ENCODE measurements at places on chromosomes 1 and 21.

DNA sequence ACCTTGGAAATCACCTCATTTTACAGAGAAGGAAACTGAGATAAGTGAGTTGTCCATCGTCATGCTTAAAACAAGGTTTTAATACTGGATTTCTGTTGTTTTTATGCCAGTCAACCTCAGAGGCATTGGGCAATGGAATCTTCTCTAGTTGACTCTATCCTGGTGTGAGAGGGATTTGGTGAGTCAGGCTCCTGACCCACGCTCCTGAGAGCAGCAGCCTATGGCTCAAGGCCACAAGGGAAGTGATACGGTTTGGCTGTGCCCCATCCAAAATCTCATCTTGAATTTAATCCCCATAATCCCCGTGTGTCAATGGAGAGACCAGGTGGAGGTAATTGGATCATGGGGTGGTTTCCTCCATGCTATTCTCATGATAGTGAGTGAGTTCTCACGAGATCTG, 90.1 kb downstream of the TLR5 start:
- no peak for DNase-seq

GRCh38 chr1:42150651-42151050, 2.6 kb upstream of the GUCA2B start:
- DNase-seq, result no peak

GRCh38 chr1:6497867-6498575, 6.6 kb upstream of the PLEKHG5 start:
- DNase-seq, result no peak

GRCh38 chr1:114503916-114504422, 7.0 kb downstream of the TRIM33 start:
- DNase-seq, result no peak

DNA sequence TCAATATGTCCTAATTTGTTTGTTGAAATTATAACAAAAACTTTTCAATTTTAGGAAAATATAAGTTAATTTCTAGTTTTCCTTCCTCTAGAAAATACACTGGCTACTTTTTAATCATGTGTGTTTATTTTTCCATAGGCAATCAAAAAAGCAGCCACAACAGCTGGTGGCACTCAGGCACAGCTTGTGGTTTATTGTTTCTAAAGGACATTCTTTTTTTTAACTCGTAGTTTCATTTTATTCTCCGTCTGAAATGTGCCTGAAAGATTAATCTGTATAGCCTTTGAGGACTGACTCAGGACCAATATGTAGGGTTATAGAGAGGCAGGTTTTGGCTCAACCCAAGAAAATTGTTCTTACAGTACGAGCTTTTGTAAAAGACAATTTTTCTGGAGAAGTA, 20.7 kb upstream of the STX12 start:
- no peak for DNase-seq

DNA sequence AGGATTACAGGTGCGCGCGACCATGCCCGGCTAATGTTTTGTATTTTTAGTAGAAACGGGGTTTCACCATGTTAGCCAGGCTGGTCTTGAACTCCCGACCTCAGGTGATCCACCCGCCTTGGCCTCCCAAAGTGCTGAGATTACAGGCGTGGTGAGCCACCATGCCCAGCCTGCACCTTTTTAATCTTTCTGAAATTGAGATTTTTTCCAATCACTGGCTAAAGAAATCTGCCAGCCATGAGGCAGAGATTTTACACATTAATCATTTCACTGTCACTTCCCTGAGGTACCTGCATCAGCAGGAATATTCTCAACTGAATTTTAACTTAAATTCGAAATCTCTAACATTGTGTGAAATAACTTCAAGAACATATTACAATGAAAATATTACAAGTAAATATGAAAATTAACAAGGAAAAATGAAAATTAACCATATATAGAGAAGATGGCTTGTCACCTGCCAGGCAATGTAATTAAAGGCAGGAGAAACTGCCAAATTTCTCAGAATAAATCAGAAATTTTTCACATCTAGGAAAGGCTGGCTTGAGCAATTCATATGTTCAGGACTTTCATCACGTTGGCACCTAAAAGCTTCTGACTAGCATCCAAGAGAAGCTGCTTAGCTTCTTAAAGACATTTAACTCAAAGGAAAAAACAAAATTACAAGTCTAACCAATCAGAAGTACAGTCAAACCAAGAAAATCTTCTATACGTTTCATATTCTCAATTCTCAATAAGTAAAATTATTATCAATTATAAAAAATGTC, 5.9 kb downstream of the ANKRD13C start:
- DNase-seq, result no peak

DNA sequence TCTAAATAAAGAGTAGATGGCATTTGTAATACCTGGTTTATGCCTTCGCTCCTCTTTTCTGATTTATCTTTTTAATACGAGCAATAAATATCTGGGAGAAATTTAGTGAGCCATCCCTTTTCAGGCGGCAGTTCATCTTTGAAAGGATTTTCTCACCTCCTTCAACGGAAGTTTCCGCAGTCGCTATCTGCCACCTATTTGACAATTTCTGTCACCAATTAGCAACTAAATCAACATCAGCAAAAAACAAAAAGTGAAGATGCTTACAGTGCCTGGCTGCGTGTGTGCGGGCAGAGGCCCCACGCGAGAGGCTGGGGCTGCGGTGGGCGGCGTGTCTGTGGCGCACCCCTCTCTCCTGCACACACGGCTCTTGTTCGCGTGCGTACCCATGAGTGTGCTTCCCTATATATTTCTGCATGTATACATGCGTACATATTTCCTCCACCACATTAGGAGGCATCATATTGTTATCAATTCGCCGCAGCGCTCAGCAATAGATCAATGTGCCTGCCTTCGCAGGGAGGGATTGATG, 117.3 kb upstream of the BARHL2 start:
- no peak for DNase-seq

DNA sequence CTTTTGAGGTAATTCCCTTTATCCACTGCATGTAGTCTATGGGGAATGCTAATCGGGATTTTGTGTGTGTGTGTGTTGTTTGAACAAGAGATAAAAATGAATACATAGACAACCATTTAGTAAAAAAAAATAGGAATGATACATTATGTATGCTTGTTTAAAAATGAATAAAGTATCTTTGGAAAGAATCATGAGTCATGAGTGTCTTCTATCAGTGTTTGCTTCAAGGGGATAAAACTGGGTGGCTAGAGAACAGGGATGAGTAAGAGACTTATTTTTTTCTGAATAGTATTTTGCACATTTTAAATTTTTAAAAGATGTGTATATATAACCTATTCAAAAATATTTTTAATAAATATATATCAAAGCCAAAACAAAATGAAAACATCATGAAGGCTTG, 839.4 kb upstream of the ADGRL4 start:
- DNase-seq, result no peak

GRCh38 chr1:43703836-43704235, 3.5 kb upstream of the ST3GAL3 start:
- no peak for DNase-seq
